GM19239 (cell line): ENCODE measurements at places on chromosomes 13 and 19.
A peak's percentile ranks its signal among the peaks of the same experiment; 100 is the strongest.

- DNase-seq: peak; percentile 40
Observed at GRCh38 chr19:40466219-40466984, 399 bp upstream of the SPTBN4 start.

- DNase-seq: peak; percentile 37
Observed at GRCh38 chr19:4910594-4911281, 1.4 kb downstream of the UHRF1 start.

DNA sequence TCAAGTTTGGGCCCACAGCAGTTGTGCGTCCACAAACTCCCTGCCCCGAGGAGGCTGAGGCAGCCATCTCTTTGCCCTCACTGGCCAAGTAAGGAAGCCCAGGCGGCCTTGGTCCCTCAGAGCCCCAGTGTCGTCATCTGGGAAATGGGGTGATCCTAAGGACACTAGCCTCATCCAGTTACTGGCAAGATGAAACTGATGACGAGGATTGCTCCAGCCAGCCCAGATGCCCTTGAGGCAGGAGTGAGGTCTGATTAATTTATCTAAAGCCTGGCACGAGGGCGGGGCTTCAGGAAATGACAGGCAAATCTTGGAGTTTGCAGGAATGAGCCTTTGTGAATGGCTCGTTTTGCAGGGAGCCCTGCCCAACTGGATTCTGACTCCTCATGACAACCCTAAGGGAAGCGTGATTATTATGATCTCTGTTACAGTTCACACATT lies 5.6 kb downstream of the LIPE start:
- DNase-seq: no peak

GRCh38 chr19:19578252-19578651 lies 40.2 kb downstream of the CILP2 start:
- no peak for DNase-seq

DNA sequence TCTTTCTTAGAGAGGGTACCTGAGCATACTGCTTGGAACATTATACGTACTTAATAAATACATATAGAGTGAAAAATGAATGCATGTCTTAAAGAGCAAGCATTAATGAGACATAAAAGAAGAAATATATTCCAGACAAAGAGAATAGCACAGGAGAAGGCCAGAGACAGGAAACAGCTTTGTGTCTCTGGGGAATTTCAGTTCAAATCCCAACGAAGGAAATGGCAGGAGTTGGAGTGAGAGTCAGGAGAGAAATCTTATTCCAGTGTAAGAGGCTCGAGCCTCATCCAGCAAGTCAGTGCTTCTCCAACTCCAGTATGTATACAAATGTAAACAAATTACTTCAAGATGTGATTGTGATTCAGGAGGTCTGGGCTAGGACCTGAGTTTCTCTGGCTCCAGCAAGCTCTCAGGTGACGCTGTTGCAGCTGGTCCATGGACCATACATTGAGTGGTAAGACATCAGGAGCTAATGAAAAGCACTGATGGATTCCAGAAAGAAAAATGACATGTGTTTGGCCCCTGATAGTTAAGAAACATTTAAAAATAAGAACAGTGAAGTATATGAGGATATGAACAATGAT lies 108.2 kb downstream of the RAP2A start:
- DNase-seq: no peak

DNA sequence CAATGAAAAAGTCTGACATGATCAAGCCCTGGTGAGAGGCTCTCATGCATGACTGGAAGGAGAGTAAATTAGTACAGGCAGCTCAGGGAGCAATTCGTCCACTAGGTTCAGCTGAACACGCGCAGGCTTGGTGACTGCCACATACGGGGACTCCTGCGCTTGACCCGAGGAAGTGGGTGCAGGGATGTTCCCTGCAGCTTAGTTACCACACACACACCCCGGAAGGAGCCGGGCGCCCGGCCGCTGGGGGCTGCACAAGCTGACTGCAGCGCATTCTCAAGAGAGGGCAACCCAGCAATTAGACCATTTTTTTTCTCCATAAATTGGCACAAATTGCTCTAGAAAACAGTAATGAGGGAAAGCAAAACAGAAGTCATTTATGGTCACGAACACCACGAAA lies 23.0 kb upstream of the MIER2 start:
- DNase-seq: no peak

GRCh38 chr19:48443731-48444128 lies 2.1 kb upstream of the GRWD1 start:
- no peak for DNase-seq

- DNase-seq: no peak
Observed at GRCh38 chr13:96781141-96781540, 213.1 kb downstream of the OXGR1 start.

- DNase-seq: no peak
Observed at GRCh38 chr19:54896036-54896435, 9.9 kb upstream of the NCR1 start.

DNA sequence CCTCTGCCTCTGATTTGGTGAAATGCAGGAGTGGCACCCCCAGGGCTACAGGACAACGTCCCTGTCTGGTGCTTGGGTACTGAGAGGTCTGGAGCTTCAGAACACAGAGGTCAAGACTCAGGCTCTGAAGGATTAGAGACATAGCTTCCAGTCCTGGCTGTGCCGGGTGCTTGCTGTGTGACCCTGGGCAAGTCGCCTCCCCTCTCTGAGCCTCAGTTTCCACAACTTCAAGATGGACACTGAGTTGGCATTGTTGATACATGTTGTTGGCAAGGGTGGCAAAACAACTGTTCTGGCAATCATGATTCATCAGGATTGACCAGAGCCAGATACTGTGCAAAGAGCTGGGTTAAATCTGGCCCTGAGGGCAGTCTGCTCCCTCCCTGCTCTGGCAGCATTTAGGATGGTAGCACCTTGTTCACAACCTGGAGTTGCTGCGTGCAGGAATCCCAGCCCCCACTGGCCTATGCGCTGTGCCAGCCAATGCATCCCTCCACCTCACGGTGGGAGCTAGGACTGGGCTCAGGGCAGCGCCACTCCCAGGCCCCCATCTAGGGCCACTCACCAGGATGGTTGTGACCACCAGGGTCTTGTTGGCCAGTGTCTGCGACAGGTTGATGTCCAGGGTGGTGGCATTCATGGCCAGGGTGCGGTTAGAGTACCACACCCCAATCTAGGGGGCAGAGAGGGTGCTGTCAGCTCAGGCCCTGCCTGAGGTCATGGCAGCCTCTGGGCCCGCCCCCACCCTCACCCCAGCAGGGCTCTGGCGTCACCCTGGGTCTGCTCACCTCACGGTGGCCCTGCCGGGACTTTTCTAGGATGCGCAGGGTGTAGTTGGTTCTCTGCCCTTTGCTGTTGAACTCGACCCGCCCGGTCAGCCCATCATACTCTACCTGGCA lies 16.7 kb downstream of the GRIK5 start:
- no peak for DNase-seq

- no peak for DNase-seq
Observed at GRCh38 chr13:113091891-113092775, 13.5 kb upstream of the F7 start.

DNA sequence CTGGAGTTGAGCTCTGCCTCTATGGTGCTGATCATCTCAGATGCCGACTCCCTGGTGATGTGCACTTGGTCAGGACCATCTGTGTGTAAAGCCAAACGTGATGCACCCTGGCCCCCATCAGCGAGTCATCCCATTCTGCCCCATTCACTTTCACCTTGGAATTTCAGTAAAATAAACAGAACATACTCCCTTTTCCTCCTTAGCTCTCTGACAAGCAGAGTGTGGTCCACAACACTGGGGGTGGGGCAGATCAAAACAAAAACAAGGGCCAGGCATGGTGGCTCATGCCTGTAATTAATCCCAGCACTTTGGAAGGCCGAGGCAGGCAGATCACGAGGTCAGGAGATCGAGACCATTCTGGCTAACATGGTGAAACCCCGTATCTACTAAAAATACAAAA lies 12.3 kb downstream of the CEACAM20 start:
- no peak for DNase-seq

GRCh38 chr13:38943231-38943630 lies 47.4 kb downstream of the STOML3 start:
- DNase-seq: no peak

DNA sequence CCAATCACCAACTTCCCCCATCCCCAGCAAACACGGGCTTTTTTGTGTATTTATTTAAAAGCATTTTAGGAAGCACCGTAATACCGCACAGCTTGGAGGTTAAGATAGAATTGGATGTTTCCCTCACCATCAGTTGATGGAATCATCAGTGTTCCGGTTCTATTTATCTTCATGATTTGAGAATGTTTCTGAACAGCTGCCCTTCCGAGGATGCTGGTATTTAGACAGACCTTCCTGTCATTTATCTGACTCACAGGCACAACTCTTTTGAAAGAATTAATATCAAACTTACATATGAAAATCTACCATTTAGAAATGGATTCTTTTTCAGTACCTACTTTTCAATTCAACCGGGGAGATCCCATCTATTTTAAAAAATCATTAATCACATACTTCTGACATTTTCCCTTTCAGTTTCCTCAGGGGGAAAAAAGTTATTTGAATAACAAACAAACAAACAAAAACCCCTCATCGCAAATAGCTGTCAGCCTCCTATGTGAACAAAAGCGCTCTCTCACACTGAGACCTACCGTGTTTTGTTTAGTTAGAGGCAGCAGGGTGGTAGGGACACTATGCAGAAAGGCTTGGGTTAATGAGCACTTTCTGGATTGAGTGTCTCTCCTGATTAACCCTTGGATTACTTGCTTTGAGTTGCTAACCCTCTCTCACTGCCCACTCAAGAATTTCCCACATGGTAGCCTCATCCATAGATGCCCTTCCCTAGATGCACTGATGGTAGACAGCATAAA lies 189.3 kb downstream of the TM9SF2 start:
- DNase-seq: no peak

- no peak for DNase-seq
Observed at GRCh38 chr13:28505543-28506135, 10.7 kb upstream of the FLT1 start.

- DNase-seq: no peak
Observed at GRCh38 chr13:94950303-94950702, 238.0 kb upstream of the SOX21 start.

GRCh38 chr19:10173527-10173926 lies 21.2 kb downstream of the DNMT1 start:
- DNase-seq: no peak

DNA sequence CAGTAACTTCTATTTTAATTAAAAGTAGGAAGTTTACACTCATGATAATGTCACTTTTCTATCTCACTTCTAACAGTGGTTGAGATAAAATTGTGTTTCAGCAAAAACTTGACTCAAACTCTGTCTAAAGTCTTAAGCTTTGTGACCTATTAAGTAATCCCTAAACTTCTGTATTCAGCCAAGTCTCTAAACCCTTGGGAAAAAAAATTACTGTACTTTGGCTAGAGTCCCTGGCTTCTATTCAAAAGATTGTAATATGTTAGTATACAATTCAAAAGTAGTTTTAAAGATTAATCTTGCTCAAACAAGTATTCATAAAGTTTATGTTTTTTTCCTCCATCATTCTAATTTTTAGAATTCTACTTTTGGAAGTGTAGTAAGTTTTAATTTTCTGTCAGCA lies 1248.8 kb downstream of the UQCRFS1 start:
- DNase-seq: no peak

- DNase-seq: no peak
Observed at GRCh38 chr19:952680-953444, 27.0 kb downstream of the ARID3A start.

GRCh38 chr19:4639531-4640246 lies 373 bp downstream of the TNFAIP8L1 start:
- DNase-seq: no peak

GRCh38 chr13:40494513-40494912 lies 171.9 kb downstream of the FOXO1 start:
- DNase-seq: no peak

DNA sequence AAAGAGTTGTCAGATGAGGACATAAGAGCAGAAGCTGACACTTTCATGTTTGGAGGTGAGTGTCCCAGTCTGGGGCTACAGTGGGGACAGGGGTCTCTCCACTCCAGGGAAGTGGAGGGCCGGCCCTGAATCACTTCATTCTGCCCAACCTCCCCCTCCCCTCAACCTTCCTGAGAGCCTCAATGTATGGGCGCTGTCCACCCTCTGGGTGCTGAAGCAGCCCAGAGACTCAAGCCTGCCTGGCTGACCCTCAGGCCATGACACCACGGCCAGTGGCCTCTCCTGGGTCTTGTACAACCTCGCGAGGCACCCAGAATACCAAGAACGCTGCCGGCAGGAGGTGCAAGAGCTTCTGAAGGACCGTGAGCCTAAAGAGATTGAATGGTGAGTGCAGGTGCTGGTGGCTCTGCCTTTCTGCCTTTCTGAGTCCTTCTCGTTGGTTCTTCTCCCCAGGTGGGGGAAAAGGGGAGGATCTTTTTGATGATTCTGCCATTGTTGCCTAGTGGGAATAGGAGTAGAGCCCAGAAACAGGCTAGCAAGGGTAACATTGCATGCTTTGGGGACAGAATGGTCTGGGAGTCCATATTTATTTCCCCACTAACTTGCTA lies 8.8 kb downstream of the CYP4F8 start:
- no peak for DNase-seq

DNA sequence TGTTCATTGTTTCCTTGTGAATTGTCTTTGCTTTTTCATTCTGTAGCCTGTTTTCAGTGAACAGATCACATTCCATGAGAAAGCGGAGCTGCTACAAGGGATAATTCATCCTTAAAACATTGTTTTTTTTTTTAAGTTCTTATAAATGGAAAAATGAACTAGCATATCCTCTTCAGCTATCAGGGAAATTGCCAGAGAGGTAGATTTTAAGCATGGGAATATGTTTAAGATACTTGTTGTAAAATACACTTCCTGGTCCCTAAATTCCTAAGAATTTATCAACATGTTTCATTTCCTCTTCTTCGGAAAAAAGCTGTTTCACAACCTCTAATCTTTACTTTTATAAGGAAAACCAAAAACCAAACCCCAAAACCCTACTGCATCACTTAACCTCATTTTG lies 238.0 kb downstream of the POSTN start:
- DNase-seq: no peak

GRCh38 chr19:6678690-6679109 lies 8.7 kb upstream of the TNFSF14 start:
- DNase-seq: no peak

DNA sequence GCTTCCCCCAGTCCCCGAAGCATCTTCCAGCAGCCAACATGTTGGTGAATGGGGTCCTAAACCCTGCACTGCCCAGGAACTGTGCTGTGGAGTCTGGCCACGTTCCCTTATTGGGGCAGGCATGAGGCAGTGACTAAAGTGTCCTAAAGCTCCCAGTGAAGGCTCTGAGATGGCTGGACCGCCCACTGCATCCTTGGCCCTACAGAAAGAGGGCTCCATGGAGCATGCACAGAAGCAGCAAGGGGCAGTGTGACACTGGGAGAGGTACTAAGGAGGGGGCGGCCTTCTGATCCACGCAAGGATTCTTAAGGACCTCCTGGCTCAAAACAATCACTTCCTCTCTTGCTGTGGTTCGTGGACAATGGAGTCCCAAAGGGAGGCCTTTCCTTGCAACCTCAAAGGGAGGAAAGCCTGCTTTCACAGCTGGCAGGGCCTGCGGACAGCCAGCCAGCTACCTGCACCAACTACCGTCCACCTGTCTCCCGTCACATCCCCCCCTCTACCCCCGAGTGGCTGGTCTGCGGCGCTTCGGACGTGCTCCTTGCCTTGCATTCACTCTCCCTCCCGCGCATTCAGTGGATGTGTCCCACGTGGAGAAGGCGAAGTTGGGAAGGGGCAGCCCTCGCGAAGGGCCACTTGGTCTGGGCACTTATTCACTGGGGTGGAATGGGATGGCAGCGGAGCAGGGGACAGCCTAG lies 63.9 kb upstream of the STARD13 start:
- DNase-seq: no peak
